ENCODE measurements at places on chromosomes 7 and 10.

- DNase-seq: no peak
These were observed 100.7 kb upstream of the CTTNBP2 start for GRCh38 chr7:117973975-117974374.

- DNase-seq: no peak
These were observed 59.6 kb upstream of the PPP2R2D start for GRCh38 chr10:131841131-131841660.

GRCh38 chr10:49552277-49552676 is 13.4 kb upstream of the ERCC6 start:
- no peak for DNase-seq

GRCh38 chr10:111612273-111612672 is 535.4 kb downstream of the ADRA2A start:
- DNase-seq: no peak

GRCh38 chr10:102001435-102002068 is 54.4 kb downstream of the ARMH3 start:
- peak; percentile 15 for DNase-seq

- no peak for DNase-seq
These were observed 266.2 kb upstream of the PHF14 start for GRCh38 chr7:10707519-10707918.

GRCh38 chr7:18849130-18849529 is 268.3 kb downstream of the TWIST1 start:
- DNase-seq: no peak

GRCh38 chr7:11665357-11665756 is 166.6 kb downstream of the THSD7A start:
- DNase-seq: no peak

DNA sequence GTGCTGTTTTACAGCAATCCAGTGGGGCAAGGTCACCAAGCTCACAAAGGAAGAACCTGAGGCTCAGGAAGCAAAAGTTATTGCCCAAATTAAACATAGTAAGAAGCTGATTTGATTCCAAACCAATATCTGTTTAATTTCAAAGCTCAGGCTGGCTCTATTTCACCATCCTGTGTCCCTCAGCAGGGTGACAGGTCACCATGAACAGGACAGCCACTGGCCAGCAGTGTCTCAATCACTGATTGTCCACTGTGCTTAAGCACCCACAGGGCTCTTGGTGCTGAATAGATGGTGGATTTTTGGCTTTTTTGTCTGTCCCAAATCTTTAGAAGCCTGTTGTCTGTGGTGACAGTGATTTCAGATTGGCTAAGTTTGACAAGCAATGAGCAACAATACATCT is 146.4 kb upstream of the ZNF32 start:
- no peak for DNase-seq

DNA sequence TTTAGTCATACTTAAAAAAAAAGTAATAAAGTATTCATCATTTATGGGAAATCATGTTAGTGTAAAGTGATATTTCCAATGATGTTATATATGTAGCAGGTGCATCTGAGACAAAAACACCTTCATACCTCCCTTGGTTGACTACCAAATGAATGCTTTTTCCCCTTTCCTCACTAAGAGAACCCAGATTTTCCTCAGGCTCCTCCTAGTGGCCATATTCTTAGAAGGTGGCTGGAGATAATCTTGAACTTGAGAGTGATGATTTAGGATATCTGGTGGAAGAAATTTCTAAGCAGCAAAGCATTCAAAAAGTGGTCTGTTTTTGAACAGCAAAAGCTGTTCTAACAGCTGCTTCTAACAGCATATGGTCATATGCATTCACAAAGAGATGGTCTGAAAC is 16.8 kb upstream of the DNAH11 start:
- DNase-seq: no peak

- no peak for DNase-seq
These were observed 133.6 kb downstream of the CALN1 start for GRCh38 chr7:72278550-72278949.

DNA sequence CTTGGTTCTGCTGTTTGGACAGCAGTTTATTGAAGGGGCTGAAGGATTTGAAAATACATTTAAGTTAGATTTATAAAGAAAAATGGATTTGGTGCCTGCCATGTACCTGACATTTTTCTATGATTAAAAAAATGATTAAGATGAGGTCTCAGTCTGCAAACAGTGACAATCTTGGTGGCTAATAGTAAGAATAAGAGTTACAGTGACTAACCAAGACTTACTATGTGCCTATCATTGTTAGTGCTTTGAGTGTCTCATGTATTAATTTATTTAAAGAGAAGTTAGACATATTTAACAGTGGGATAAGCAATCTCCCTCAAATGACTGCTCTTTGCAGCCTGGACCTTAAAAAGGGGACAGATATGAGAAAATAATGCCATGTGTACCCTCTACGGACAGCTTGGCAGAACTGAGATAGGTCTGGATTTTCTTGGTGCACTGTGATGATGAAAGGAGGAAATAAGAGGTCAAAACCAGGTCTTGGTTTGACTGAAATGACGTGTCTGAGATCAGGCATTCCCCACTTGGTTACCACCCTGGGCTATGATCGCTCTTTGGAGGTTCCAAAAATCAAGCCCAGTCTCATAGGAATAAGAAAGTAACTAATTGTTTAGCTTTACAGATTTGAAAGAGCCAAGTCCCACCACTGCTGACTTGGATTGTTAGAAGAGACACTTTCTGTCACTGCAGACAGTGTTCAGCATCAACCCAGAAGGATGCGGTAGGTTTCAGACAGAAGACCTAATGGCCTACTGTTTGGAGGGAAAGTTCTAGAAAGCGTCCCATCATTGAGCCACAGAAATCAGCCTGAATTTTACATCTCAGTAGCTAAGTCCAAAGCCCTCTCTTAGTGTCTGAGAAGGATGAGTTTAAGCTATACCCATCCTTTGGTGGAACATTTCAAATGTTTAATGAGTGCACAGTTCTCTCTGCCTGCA is 2.1 kb downstream of the CASP7 start:
- no peak for DNase-seq

- no peak for DNase-seq
These were observed 348.7 kb upstream of the NFE2L3 start for GRCh38 chr7:25803117-25803887.

DNA sequence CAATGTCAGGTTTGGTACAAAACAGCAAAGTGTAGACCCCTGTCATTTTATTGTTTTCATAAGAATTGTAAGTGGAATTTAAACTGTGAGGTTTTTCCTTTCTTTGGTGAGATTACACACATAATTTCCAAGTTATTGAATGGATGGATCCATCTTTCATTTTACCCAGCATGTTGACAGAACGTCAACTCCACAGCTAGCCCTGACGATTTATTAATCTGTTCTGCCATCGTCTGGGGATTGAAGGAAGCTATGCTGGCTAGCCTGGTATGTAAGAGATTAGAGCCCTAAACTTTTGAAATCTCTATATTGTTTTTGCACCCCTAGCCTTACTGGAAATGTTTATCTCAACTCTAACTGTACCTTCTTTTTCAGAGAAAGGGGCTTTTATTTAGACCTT is 8.6 kb downstream of the WNT16 start:
- no peak for DNase-seq

GRCh38 chr7:7779888-7780287 is 61.5 kb upstream of the RPA3 start:
- DNase-seq: no peak

GRCh38 chr10:60573336-60573735 is 183.7 kb upstream of the ANK3 start:
- no peak for DNase-seq

DNA sequence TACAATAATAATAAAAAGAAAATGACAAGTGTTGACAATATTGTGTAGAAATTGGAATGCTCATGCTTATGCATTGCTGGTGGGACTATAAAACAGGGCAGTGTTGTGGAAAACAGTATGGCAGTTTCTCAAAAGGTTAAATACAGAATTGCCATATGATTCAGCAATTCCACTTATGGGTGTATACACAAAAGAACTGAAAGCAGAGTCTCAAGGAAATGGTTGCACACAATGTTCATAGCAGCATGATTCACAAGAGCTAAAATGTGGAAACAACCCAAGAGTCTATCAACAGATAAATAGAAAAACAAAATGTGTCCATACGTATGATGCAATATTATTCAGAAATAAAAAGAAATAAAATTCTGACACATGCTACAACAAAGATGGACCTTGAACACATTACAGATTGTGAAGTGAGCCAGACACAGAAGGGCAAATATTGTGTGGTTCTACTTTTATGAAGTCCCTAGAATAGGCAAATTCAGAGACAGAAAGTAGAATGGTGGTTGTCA is 64.8 kb upstream of the GRM8 start:
- DNase-seq: no peak

DNA sequence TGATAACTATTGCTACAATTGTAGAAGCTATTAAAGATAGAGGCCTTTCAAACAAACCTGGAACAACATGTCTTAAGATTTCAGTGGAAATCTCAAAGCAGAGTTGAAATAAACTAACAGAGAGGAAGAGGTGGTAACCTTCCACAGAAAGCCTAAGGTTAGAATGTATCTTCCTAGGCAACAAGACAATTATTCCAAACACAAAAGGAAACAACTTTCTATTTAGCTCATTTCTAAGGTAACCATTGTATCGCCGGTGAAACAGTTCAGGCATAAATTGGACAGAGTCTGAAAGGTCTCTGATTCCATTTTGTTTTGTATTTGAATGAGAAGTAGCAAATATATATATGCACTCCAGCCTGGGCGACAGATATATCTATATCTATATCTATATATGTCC is 30.7 kb upstream of the HYCC1 start:
- no peak for DNase-seq

DNA sequence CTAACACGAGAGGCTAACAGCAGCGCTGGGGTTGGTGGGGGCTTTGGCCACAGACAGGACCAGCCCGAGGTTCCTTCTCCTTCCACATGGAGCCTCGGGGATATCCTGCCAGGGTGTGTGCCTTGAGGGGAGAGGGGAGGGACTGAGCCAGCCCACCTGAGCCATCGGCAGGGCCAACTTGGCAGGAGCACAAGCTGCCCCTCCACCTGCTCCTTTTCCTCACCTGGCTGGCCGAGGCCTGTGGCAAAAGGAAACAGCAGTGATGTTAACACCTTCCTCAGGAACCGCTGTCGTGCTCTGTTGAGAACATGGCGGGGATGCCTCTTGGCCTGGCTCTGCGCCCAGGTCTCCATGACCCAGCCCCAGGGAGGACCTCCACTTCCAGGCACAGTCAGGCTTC is 255.1 kb upstream of the PPP2R2D start:
- DNase-seq: no peak

DNA sequence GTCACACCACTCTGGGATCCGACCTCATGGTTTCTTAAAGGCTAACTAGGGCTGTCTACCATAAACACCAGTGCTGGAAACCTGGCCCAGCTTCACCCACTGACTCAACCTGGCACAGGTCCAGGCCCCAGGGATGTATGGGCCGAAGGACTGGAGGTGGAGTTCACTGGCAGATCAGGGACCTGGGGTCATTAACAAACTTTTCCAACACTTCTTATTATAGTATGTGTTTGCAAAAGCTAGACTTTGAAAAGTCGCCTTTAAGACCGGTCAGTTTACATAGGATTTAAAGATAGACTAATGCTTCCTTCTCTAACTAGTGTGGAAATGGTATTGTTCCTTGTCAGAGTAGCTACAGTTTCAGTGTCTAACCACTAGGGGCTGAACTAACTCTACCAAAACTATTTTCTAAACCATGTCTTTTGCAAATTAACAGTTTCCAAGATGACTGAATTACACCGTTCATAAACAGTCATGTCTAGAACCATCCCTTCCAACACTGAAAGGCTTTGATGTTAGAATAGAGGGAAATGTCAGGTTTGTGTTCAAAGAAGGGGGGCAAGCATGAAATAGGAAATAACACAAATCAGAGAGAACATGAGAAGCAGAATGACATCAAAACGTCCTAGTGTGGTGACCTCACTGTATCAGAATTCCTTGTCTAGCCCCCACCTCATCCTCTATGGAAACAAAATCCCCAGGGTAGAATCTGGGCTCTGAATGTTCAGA is 29.7 kb downstream of the STN1 start:
- no peak for DNase-seq

GRCh38 chr7:128053991-128054390 is 22.8 kb upstream of the LRRC4 start:
- no peak for DNase-seq
